Posterior vena cava (tissue), 2 donors: ENCODE measurements at places on chromosomes 5 and 9. TPM values are rescaled to one million over a fixed set of nuclear protein-coding genes. Genes with fewer than 3 reads are reported as not detected.

The CMBL gene
- 11.8 TPM for total RNA-seq

The GPR151 gene
- not detected for total RNA-seq

The HNRNPK gene
- 360 TPM for total RNA-seq

The FAM169A gene
- 0.43 TPM for total RNA-seq

The TESK1 gene
- 50.8 TPM for total RNA-seq

The PCDHB3 gene
- 1.3 TPM for total RNA-seq

The TMEM161B gene
- total RNA-seq, result 15.2 TPM

The PCDHA9 gene
- total RNA-seq, result 0.14 TPM

The CCDC192 gene
- not detected for total RNA-seq

The PCDHAC1 gene
- total RNA-seq, result 0.24 TPM

The IRGM gene
- not detected for total RNA-seq

The FBP2 gene
- not detected for total RNA-seq

The PCDHA4 gene
- 0.48 TPM for total RNA-seq

The GRXCR2 gene
- not detected for total RNA-seq

The DHFR gene
- 3.6 TPM for total RNA-seq

The FAM153A gene
- total RNA-seq, result 3.4 TPM

The COL23A1 gene
- 2.0 TPM for total RNA-seq

The CAMK2A gene
- total RNA-seq, result 0.29 TPM

The MROH2B gene
- total RNA-seq, result not detected

The CRB2 gene
- 0.05 TPM for total RNA-seq

The PCDHGB2 gene
- total RNA-seq, result 4.7 TPM

The WDR38 gene
- total RNA-seq, result not detected

The GFRA3 gene
- 0.43 TPM for total RNA-seq

The ARL14EPL gene
- not detected for total RNA-seq
